Activated CD4-positive, alpha-beta T cell treated with anti-CD3 and anti-CD28 coated beads, Interleukin-2, amount 50 U/mL, for 4 hours (primary cell): ENCODE measurements at places on chromosomes 11 and 22.
A peak's percentile ranks its signal among the peaks of the same experiment; 100 is the strongest.

DNA sequence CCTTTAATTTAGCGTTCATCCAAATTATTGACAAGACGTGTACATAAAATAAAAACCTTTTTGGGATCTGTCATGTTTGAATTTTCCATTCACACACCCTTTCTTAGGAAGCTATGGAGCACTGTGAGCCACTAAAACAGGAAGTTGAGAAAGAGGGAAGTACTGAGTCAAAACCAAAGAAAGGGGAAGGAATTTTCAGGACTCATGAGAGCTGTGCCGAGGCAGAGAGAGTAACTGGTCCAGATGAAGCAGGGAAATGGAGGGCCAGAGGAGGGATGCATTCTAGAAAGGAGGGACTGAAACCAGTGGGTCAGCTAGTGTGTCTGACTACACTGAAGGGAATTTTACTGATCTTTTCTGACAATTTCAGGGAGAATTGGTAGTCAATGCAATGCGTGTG, 24.9 kb downstream of the APLP2 start:
- DNase-seq: no peak

GRCh38 chr11:70671083-70671482, 272.8 kb downstream of the CTTN start:
- no peak for DNase-seq

DNA sequence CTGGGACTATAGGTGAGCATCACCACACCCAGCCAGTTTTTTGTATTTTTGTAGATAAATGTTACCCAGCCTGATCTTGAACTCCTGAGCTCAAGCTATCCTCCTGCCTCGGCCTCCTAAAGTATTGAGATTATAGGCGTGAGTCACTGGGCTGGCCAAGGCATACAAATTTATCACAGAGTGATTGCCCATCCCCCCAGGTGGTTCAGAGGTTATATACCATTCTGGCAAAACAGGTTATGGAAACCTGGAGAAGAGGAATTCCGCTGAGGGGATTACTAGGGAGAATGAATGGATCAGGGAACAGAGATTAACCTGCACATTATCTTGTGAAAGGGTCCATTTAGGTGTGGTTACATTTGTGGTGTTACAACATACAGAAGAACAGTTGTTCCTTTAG, 8.1 kb downstream of the ATG13 start:
- DNase-seq: no peak

GRCh38 chr11:121337740-121338272, 45.2 kb downstream of the SC5D start:
- no peak for DNase-seq

GRCh38 chr22:36166518-36167220, 6.1 kb upstream of the APOL3 start:
- no peak for DNase-seq

DNA sequence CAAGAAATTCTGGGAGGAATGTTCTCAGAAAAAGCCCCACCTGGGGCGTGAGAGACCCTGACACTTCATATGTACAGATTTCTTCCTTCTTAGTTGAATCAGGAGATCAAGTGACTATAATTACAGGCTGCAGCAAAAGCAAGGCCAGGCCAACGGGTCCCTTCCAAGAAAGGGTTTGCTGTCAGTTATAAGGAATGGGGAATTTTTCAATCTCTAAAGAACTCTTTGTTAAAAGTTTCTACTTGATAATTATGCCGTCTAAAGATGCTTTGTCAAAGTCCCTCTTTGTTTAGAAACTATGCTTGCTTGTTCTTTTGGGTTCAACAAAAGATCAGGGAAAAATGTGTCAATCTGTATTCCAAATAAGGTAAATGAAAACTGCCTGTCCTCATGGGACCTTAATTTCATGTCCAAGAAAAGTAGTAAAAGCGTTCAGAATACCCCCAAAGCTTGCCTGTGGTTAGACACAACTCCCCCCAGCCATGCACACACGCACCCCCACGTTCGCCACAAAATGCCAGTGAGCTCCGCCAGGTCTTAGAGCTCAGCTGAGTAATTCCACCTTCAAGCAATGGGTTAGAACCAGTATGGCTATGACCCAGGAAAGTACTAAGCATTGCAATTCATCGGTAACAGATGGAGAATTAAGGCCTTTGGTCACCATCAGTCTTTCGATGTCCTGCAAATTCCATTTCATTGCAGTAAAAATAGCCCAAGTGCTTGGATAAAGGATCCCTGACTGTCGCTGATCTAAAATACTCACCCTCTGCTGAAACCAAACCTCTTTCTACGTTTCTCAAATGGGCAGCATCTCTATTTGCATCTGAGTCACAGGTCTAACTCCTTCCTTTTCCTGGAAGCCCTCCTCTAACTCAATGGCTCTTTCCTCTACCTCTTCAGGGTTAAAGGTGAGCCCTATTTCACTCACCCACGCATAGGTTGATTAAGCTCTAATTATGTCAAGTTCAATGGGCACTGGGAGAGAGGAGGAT, 419.2 kb upstream of the SYN3 start:
- DNase-seq: no peak

- no peak for DNase-seq
These were observed 43.3 kb downstream of the BDNF start for GRCh38 chr11:27656806-27657483.

GRCh38 chr11:83464160-83464944, 178.2 kb upstream of the CCDC90B start:
- no peak for DNase-seq

DNA sequence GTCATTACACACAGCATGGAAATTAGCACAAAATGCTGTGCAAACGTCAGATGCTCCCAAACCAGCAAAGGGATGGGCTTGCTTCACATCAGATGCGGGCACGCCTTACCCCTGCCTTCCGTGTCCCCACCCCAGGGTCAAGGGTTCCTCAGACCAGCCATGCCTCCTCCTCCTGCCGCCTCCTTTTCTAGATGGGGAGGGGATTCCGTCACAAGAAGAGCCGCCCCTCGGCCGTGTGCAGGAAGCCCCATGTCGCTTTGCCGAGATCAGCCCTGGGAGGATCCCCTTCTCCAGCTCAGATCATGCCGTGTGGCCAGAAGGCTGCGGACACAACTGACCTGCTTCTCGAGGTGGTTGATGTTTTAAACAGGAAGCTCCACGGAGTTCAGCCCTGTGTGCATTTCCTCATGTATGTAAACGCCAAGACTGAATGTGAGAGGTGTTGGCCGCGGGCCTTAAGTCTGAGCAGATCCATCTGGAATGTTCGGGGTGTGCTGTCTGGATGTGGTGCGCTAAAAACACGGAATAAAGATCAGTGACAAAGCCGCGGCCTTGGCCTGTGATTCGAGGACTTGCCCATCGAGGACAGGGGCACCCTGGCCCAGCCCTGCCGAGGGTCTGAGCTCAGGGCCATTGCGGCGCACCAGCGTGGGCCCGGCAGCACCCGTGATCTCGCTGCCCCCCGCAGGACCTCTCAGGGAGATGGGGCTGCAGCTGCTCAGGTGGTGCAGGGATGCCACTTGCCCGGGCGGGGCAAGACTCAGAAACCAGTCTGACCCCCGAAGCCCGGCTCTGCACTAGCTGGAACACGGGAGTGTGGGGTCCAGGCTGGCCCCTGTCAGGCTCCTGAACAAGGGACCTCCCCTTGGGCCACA, 412.9 kb downstream of the TBC1D22A start:
- no peak for DNase-seq

- DNase-seq: no peak
These were observed 27.4 kb downstream of the DRD2 start for GRCh38 chr11:113447621-113448315.

GRCh38 chr22:43476341-43476740, 64.5 kb downstream of the MPPED1 start:
- DNase-seq: no peak

- no peak for DNase-seq
These were observed 36.0 kb downstream of the PARVA start for GRCh38 chr11:12413141-12414052.

DNA sequence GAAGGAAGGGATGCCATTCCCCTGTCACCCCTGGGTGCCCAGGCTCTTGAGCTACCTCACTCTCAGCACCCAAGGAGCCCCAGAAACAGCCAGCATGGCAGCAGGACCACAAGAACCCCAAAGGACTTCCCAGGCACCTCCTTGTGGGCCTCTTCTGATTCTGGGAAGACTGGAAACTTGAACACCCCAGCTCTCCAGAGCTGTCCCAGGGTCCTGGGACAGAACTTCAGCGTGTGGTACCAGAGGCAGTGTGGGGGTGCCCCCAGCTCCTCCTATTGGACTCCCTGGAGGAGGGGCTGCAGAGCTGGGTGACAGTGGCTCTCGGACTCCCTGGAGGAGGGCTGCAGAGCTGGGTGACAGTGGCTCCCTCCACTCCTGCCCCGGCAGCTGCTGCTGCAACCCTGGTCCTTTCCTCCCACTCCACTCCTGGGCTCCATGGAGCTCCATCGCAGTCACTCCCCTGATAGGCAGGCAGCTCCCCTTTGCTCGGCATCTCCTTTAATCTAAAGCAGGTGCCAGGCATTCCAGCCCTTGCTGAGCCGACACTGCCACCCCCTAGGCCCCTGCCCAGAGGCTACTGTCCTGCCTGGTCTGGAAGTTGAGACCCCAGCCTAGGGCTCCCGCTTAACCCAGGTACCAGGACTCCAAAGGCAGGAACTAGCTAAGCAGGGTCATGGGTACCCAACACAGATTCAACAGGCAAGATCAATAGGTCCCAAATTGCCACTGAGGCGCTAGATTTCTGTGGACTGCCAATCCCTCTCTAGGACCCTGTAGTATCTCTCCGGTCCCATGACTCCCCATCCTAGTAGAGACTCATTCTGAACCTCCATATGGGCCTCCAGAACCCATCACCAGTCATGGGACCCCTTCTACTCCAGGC, 2.7 kb downstream of the BCL9L start:
- DNase-seq: no peak

DNA sequence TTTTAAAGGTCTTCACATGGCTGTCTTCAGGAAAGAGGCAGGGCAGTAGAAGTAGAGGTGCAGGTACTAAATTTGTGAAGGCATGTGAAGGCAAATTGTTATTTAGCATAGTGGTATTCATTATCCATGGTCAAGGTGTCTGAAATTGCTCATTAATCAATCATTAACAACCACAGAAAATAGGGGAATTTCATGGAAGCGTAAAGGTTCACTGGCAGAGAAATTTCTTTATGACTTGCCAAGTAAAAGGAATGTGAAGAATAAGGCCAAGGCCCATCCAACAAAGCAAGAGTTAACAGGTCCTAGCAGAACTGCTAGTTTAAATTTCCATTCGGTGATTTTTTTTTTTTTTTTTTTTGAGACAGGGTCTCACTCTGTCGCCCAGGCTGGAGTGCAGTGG, 59.0 kb downstream of the RSF1 start:
- DNase-seq: no peak

- no peak for DNase-seq
These were observed 3.9 kb downstream of the ABTB2 start for GRCh38 chr11:34353881-34354280.

DNA sequence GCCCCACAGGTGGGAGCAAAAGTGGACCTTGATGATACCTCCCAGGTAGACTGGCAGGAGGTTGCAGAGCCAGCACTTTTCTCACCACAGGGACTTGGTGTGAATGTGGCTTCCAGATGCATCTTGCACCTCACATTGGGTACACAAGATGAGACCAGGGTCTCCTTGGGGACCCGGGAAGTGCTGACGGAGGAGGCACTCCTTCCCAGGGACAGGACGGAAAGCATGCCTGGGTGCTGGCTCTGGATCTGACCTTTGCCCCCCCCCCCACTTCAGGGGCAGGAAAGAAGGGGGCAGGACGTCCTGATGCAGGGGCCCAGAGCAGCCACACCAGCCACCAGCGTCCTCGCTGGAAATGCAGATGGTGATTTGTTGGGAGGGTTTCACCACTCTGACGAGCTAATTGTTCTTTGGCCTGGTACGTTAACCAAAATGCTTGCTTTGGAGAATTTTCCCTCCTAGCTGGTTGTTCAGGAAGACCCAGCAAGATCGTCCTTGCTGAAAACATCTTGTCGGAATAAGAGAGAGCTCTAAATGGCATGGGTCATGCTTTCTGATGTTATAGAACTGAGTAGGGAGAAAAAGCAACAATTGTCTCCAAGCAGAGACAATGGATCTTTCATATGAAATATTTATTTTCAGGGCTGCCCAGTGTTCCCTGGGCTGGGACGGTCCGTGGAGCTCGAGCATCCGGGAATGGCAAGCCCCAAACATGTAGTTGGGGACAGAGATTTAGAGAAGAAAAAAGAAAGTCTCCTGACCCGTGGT, 74.4 kb upstream of the PPARA start:
- DNase-seq: no peak

DNA sequence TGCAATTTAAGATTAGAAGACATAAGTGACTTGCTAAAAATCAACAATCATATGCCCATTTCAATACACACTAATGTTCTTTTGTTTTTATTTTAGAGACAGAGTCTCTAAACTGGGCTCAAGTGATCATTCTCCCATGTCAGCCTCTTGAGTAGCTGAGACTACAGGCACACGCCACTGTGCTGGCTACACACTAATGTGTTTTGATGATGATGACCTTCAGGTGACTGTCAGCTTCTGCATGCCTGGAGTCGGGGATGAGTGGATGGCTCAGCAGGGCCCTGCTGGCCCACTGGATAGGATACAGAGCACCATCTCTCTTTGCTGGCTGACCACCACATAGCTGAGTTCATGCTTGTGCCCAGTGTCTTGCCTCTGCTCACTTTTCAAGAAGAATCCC, 27.0 kb upstream of the POU2AF1 start:
- no peak for DNase-seq

- DNase-seq: no peak
These were observed 110.9 kb downstream of the TSPAN18 start for GRCh38 chr11:44837661-44838060.

DNA sequence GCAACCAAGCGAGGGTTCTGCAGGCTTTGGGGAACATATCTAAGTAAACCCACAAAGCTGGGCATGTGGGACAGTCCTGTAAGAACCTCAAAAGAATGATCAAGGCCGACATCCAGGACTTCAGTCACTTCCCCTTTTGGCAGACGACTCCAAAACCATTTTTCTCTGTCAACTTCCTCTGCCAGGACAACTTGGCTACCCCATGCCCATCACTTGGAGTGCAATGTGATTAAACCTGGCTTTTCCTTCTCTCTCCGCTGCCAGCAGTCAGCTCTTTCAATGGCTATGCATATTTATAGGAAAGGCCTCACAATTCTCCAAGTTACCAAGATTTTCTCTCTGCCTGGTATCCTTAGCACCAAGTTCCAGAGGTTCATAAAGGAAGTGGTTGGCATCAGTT, 78.9 kb downstream of the C11orf58 start:
- no peak for DNase-seq

- no peak for DNase-seq
These were observed 4.4 kb upstream of the DDX17 start for GRCh38 chr22:38510416-38510970.

GRCh38 chr11:113168354-113169342, 145.7 kb upstream of the TTC12 start:
- DNase-seq: no peak

GRCh38 chr22:19713650-19714311, 522 bp upstream of the SEPTIN5 start:
- no peak for DNase-seq

- peak; percentile 85 for DNase-seq
These were observed 4.5 kb upstream of the BCL9L start for GRCh38 chr11:118930094-118930712.
